ENCODE measurements at places on chromosomes 5 and 9.

- DNase-seq, result no peak
Measured at GRCh38 chr9:91758491-91758981, 191.5 kb downstream of the ROR2 start.

GRCh38 chr9:93121316-93122241 is 12.5 kb downstream of the NINJ1 start:
- peak; percentile 6 for DNase-seq

DNA sequence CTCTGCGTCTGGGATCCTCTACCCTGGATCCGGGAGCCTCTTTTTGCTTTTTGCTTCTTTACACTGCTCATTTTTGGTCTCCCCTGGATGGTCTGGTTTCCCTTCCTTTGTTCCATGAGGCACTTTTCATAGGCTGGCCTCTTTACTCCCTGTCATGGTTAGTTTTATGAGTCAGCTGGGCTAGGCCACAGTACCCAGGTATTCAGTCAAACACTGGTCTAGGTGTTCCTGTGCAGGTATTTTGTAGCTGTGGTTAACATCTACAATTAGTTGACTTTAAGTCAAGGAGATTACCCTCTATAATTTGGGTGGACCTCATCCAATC is 17.5 kb downstream of the ANKRD33B start:
- no peak for DNase-seq

GRCh38 chr5:138911441-138911840 is 36.3 kb upstream of the LRRTM2 start:
- DNase-seq, result no peak

DNA sequence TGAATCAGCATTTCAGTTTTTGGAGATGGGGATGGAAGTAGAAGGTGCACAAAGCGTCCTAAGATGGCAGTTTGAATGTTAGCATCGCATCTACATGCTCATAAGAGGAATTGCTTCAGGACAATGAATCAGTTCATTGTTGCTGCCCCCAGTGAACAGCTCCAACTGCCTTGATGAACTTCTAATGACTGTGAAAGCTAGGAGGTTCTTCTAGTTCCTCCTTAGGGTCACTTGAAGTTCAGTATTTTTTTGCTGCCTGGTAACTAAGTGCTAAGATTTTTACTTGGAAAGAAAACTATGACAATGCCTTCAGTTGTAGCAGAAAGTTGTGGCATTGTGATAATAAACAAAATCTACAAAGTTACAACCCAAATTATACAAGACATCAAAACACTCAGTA is 271.6 kb downstream of the RAB3C start:
- no peak for DNase-seq

- DNase-seq, result no peak
Measured at GRCh38 chr5:109676920-109677319, 12.8 kb upstream of the MAN2A1 start.

- no peak for DNase-seq
Measured at GRCh38 chr5:103424026-103424425, 138.6 kb downstream of the NUDT12 start.

DNA sequence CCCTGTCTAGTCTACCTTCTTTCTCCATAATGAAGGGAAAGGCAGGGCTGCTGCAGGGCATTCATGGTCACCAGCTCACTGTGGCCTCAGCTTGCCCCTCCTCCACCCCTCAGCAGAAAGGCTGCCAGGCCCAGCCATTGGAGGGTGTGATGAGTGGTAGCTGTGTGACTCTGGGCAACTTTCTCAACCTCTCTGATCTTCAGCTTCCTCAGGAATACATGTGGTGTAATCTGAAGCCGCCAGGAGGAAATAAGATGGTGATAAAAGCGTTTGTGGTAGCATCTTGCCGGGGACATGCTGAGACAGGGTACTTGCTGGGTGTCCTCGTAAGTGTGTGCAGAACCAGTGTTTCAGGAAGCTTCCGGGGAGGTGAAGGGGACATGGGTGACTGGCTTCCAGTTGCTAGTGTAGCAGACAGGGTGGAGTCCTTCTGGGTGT is 9.8 kb downstream of the CXCL14 start:
- DNase-seq, result no peak

DNA sequence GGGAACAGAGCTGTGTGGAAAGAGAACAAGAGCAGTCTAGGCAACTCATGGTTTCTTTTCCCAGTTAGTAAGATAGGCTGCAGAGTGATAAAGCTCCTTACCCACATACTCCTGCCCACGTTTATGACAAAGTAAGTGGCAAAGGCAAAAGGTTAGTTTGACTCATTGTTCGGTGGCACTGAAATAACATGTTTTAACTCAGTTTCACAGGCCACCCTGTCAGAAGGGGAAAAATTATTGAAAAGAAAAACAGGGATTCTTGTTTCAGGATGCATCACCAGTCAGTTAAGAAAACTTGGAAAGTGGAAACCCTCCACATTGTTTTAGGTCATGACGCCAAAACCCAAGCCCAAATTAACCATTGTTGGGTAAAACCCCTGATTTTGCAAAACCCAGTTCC is 22.3 kb upstream of the DAB2 start:
- DNase-seq, result no peak

- no peak for DNase-seq
Measured at GRCh38 chr9:130217838-130218237, 45.6 kb downstream of the NCS1 start.

DNA sequence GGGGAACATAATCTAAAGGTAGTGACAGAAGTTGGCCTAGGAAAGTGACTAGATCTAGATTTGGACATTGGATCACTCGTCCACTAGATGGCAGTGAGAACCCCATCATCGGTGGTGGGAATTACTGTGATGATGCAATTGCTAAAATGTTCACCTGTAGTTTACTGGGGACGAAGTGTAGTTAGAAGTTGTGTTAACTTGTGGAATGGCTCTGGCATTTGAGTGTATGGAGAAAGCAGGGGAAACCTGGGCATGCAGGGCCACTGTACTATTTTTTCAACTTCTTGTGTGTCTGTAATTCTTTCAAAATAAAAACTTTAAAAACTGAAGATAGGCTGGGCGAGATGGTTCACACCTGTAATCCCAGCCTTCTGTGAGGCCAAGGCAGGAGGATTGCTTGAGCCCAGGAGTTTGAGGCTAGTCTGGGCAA is 75.5 kb downstream of the PHAX start:
- peak; percentile 32 for DNase-seq

- no peak for DNase-seq
Measured at GRCh38 chr9:72228282-72228681, 79.0 kb downstream of the GDA start.

- peak; percentile 11 for DNase-seq
Measured at GRCh38 chr9:72557549-72557948, 36.1 kb downstream of the TMC1 start.

- no peak for DNase-seq
Measured at GRCh38 chr5:41600731-41601130, 90.3 kb upstream of the PLCXD3 start.

GRCh38 chr9:133906218-133906617 is 85.9 kb downstream of the VAV2 start:
- DNase-seq, result no peak

DNA sequence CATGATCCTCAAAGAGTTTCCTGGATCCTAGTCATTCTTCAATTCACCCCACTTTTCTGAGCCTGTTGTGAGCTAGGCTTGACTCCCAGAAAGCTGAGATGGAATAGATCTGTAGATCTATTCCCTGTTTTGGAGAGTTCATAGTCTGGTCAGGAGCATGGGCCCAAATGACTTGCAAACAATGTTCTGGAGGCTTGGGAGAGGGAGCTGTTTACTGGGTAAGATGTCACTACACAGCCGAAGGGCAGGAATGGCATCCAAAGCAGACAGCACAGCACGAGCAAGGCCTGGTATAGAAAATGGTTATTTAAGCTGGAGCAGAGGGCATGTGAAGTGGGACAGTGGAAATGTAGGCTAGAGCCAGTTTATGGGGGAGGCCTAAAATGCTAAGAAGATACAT is 152.5 kb upstream of the ALDH1B1 start:
- DNase-seq, result no peak

DNA sequence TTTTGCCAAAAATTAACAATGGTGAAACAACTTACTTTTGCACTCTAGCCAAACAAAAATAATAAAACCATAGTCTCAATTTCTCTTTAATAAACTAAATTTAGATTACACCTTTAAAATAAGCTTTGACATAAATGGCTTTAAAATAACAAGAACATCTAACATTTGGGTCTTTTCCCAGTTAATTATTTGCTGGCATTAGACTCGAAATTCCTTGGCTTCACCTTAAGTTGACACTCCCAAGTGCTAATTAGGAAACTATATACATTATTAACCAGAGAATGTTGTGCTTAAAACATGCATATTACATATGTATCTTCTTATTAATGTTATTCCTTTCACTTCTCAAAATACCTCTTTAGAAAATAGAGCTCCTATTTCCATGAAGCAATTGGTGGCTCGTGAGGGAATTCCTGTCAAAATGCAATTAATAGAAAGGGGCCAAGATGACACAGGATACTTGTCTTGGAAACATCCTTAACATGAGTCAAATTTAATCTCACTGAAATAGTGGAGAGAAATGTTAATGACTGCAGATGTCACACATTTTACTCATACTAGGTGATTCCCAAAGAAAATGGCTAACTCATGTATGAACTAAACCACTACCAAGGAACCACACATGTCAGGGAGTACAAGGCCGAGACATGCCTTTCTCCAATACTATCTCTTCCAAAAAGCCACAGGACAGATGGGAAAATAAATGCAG is 932.9 kb upstream of the DMAC1 start:
- DNase-seq, result no peak

GRCh38 chr9:10071579-10071978 is 541.2 kb downstream of the PTPRD start:
- no peak for DNase-seq

- no peak for DNase-seq
Measured at GRCh38 chr9:111872886-111873285, 23.7 kb upstream of the UGCG start.

GRCh38 chr5:139296862-139297326 is 3.4 kb downstream of the MATR3 start:
- no peak for DNase-seq

GRCh38 chr9:95157481-95158151 is 159.9 kb downstream of the FANCC start:
- DNase-seq, result no peak

DNA sequence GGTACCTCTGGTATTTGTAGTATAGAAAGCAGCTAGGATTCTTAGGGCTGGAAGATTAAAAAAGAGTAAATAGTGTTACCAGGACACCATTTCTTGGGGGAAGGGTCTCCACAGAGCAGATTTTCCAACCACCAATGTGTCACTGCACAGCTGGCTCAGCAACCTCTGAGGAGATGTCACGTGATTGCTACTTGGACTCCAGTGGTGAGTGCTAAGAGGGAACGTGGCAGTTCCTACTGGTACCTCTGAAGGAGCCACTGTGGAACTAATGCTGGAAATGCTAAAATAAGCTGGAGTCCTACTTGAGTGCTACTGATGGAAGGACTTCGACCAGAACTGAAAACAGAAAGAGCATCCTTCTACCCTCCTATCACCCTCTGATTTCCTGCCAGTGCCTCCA is 36.1 kb upstream of the SPDL1 start:
- DNase-seq, result no peak

DNA sequence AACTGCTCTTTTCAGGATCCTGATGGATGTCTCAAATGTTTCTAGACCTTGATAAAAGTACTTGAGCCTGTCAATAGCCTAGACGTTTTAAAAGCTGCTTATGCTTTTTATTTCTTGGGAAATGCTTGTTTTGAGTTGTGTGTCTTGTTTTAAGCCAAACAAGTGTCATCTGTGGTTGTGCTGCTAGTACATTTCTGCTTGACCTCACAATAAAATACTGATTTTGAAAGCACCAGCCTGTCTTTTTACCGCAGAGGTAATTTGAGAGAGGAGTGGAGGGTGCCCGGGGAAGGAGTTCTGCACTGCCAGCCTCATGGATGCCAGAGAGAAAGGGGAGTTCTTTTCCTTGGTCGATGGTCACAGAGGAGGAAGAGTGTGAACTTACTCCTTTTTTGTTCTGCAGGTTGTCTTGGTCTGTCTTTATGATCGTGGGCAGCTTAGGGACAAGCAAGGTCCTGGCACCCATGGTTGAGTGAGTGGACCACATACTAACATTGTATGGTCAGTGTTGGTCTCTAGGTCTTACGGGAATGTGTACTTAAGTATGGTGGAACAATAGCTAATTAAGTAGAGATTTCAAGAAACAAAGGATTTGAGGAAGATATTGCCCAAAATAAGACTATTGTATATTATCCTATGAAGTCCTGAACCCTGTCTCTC is 61.0 kb downstream of the TRIO start:
- DNase-seq, result no peak

- no peak for DNase-seq
Measured at GRCh38 chr9:116493183-116493860, 193.8 kb upstream of the TRIM32 start.

DNA sequence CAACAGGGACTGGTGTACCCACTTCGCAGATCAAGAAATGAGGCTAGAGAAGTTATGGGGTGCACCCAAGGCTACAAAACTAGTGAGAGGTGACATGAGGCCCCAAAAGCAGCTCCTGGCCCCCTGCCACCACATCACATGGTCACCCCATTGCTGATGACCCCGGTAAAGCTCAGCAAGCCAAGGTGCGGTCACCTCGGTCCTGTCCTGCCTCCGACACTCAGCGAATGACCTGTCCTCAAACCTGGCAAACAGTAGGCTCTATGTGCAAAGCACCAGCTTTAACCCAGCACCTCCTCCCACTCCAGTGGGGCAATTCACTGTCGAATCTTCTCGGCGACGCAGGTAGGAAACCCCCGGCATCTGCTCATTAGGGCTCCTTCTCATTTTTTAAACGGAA is 307.4 kb downstream of the RAB3C start:
- DNase-seq, result no peak

- DNase-seq, result no peak
Measured at GRCh38 chr5:27516437-27516836, 478.1 kb upstream of the CDH9 start.

DNA sequence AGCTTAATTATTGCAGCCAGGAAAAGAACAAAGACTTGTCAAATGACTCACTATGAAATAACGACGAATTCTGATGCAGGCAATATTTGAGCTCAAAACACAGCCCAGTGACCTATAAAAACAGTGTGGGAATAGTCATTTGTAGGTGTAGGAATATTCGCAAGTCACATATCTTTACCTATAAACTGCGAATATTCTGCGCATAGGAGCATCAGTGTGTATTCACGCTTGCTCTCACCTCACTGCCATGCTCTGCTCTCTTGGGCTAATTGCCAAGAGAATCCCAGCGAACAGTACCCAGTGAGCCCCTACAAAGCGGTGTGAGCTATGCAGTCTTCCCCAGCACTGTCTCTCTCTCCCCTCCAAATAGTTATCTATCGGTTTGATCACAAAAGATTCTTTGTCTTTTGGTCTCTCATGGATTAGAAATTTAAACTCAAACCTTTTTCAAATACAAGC is 74.2 kb downstream of the ST8SIA4 start:
- DNase-seq, result no peak

- DNase-seq, result no peak
Measured at GRCh38 chr5:26237489-26237888, 800.9 kb downstream of the CDH9 start.

GRCh38 chr9:136403538-136403914 is 3.6 kb upstream of the SNAPC4 start:
- DNase-seq, result peak; percentile 56

GRCh38 chr5:143008809-143009521 is 238.8 kb downstream of the ARHGAP26 start:
- DNase-seq, result peak; percentile 45

GRCh38 chr9:116516456-116516855 is 170.6 kb upstream of the TRIM32 start:
- no peak for DNase-seq
